Epithelial cell of esophagus (primary cell): ENCODE measurements at places on chromosomes 4 and X.

DNA sequence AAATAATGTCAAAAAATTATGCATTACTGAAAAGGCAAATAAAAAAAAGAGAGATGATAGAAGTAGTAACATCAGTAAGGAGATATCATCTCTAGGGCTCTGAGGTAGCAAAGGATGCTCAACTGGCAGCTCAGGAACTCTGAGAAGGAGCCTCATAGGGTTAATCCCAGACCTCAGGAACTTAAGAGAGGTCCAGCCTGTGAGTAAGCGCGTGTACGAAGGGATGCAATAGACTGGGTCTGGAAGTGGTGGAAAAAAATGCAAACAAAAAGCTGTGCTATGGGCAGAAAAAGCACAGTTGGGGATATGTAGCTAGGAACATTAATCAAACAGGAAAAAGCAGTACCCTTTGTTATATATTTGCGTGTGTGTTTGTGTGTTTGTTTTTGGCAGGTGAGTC lies 282.0 kb downstream of the GALNTL6 start:
- DNase-seq: no peak

DNA sequence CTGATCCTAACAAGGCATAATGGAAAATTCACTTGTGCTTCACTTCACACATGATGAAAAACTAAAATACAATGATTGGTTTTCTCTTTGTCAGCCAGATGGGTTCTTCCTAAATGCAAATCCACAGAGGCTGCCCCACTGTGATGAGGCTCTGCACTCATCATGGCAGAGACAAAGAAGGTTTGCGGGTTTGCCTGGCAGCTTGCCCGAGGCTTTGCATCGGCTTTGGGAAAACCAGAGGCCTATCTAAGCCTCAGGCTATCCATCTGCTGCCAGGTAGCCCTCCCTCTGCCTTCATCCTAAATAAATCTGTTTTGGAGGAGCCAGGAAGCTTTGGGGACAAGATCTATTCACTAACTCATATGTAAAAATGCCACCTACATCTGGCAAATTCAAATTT lies 244.2 kb downstream of the PACRGL start:
- DNase-seq: no peak

- DNase-seq: peak; percentile 48
Observed at GRCh38 chrX:136694431-136695087, 46.6 kb downstream of the CD40LG start.

GRCh38 chr4:47219586-47219985 lies 188.2 kb downstream of the GABRB1 start:
- no peak for DNase-seq

DNA sequence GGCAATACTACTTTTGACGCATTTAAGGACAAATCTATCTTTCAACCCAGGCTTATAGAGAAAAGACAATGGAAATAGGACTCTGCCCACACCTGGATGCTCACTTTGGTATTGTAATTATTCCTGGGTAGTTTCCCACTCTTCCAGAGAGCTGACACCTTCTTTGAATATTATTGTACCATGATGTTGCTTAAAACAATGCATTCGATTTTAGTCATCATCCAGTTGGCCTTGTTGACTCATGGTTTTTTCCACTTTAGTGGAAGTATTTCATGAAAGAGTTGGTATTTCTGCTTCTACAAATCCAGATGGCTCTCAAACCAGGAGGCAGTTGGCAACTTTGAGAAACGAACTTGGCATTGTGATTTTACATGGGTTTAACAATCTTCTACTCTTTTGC lies 124.2 kb downstream of the ENOX2 start:
- peak; percentile 57 for DNase-seq

DNA sequence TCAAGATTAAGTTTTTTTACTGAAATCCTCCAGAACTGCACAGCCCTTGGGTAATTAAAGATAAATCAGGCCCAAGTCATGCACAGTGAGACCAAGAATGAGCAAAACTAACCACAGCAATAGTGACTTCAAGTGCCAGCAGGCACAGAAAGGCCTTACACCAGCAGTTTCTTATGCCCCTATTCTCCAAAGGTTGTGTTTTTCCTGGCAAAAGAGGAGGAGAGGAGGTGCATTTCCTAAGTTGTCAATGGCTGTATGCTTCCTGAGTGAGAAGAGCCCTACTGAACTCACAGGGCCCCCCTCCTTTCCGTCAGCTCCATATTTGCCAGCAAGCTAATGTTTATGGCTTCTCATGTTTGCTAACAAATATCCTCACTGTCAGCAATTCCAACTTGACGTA lies 418.7 kb upstream of the INTU start:
- DNase-seq: no peak

- peak; percentile 30 for DNase-seq
Observed at GRCh38 chrX:38859602-38860001, 58.3 kb downstream of the MID1IP1 start.

DNA sequence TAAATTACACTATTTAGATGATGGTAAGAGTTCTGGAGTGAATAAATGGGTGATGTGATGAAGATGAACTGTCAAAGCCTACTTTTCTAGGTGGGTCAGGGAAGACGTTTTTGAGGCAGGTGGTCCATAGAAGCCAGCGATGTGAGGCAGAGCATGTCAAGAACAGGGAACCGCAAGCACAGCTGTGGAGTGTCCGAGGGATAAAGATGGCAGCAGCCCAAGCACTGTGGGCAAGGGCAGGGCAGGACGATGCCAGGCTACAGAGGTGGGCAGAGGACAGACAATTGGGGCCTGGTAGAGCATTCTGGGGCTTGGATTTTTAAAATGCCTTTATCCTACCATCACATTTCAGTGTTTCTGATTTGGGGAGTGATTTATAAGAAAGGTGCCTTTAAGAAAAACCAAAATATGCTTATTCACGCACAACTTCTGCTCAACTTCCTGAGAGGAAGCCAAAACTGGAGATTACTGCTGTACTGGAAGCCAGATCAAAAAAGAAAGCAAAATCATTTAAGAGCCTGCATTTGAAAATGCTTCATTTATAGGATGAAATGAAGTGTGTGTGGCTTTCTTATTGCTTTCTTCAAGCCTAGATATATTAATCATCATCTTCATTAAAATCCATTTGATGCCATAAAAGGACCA lies 119.0 kb upstream of the WDR17 start:
- DNase-seq: no peak

- DNase-seq: no peak
Observed at GRCh38 chrX:130053236-130053635, 57.1 kb downstream of the ELF4 start.

DNA sequence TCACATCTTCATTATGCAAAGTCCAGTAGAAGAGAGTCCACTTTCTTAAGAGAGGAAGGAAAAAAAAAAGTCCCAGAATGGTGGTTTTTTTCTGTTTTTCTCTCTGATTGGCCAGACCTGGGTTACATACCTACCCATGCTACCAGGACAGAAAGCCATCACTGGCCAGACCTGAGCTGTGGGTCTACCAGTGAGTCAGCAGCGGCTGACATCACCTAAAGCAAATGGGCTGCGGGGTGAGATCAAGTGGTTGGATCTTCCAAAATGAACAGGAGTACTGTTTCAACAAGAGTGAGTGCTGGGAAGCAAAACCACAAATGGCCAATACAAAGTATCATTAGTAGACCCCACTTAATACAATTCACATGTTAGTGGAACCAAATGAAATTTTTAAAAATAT lies 1.6 kb upstream of the NDST3 start:
- DNase-seq: peak; percentile 46

- peak; percentile 69 for DNase-seq
Observed at GRCh38 chr4:74426101-74426500, 18.8 kb upstream of the AREG start.

- no peak for DNase-seq
Observed at GRCh38 chr4:109676886-109677285, 26.4 kb downstream of the CASP6 start.

- DNase-seq: no peak
Observed at GRCh38 chr4:114728426-114728825, 129.8 kb downstream of the UGT8 start.

DNA sequence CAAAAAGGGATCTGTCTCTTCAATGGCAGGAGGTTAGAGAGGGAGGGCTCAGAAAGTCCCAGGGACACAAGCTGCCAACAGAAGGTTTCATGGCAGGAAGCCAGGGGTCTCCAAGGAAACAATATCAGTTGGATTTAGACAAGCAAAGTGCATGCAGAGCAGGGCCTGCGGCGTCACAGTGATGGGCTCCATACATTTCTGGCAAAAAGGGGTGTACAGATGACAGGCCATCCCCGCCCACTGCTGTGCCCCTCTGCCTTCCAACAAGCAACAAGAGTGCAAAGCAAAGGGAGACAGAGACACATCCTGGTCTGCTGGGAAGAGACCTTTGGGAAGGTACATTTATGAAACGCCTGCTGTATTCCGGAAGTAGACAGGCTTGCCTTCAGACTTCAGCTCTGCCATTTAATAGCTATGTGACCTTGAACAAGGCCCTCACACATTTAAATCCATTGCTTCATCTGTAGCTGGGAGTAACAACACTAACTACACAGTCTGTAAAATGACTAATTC lies 121.2 kb downstream of the AFAP1 start:
- no peak for DNase-seq
